ENCODE measurements at places on chromosomes 2 and 18.

GRCh38 chr2:200756618-200757321, 54.9 kb upstream of the BZW1 start:
- no peak for DNase-seq

GRCh38 chr2:3447789-3448317, 68.4 kb downstream of the TRAPPC12 start:
- DNase-seq, result no peak

- DNase-seq, result no peak
Observed at GRCh38 chr2:75556679-75557366, 3.9 kb downstream of the EVA1A start.

GRCh38 chr2:155125585-155126230, 427.2 kb downstream of the KCNJ3 start:
- no peak for DNase-seq

DNA sequence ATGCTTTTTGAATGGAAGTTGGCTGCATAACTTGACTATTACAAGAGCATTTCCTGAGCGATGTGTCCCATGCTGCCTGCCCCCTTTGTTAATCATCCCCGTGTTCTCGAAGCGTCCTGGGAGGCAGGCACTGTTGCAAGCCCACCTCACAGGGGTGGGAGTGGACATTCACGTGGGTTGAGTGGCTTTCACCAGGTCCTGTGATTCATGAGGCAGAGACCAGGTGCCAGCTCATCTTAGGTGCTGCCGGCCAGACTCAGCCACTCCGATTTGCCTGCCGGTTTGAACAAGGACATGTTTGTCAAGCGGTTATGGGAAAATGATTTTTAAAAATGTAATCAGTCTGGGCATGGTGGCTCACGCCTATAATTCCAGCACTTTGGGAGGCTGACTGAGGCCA, 112.5 kb downstream of the ZNF532 start:
- no peak for DNase-seq

GRCh38 chr2:240143801-240144648, 3.6 kb upstream of the OTOS start:
- no peak for DNase-seq

- no peak for DNase-seq
Observed at GRCh38 chr2:10773821-10774341, 38.7 kb downstream of the PDIA6 start.

DNA sequence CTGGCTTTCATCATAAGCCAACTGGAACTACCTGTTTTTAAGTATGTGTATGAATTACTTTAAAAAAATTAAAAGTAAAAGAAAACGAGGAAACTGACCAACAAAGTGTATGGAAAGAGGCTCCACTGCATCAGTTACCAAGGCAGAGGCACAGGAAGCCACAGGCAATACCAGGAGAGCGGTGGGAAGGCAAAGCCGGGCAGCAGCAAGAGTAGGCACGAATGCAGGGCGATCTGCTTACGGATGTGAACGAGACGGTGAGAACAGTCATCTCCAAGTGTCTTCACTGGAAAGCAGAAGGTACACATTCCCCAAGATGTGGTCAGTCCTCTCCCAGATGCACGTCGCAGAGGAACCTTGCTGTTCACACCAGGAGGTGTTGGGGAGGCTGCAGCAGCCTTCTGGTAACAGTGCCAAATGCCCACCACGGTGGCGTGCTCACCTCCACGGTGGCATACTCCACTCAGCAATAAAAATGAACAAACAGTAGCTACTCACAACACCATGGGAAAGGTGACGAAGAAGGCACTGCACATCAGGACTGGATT, 43.1 kb downstream of the HS6ST1 start:
- no peak for DNase-seq

DNA sequence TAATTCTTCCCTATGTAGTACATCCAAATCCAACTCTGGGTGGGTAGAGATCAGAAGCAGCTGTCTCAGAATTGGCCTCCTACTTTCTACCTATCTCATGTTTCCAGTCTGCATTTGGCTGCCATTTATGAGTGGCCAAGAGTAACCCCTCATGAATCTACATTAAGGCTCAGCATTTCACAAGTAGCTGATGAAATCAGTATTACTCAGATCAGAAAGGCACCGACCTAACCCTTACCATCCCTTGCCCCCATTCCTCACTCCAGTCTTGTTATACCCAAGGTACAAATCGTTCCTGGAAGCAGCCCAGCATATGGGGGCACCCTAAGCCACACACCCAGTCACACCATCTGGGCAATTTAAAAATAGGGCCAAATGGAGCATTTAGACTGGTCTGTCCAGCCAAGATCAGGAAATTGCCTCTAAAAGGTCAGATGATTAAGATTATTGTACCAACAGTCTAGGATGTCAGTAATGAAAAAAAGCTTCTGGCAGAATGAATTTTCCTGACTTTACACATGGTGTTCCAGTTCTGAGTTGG, 37.1 kb downstream of the CD28 start:
- DNase-seq, result no peak

GRCh38 chr2:85682378-85682777, 11.8 kb upstream of the GNLY start:
- no peak for DNase-seq

GRCh38 chr2:9262671-9263171, 56.1 kb downstream of the ASAP2 start:
- DNase-seq, result no peak

DNA sequence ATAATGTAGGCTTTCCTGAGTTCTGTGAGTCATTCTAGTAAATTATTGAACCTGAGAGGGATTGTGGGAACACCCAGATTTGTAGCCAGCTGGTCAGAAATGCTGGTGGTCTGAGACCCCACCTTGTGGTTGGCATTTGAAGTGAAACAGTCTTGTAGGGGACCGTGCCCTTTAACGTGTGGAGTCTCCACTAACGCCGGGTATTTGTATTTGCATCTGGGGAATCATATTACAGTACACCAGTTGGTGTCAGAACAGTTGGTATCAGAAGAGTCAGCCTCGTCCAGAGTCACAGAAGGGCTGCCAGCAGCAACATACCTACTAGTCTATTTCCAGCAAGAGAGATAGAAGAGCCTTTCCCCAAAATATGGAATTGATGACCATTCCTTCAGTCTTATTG, 38.3 kb upstream of the PTPN4 start:
- no peak for DNase-seq

GRCh38 chr18:75810961-75811551, 383.6 kb upstream of the SMIM21 start:
- no peak for DNase-seq

GRCh38 chr2:12223732-12224131, 477.3 kb downstream of the LPIN1 start:
- no peak for DNase-seq

- DNase-seq, result no peak
Observed at GRCh38 chr2:29951576-29951975, 30.2 kb upstream of the ALK start.

GRCh38 chr2:234164493-234165413, 114.3 kb downstream of the SPP2 start:
- DNase-seq, result no peak

- DNase-seq, result no peak
Observed at GRCh38 chr2:238698451-238699306, 149.2 kb upstream of the TWIST2 start.

GRCh38 chr2:152693033-152693432, 24.2 kb downstream of the PRPF40A start:
- no peak for DNase-seq

DNA sequence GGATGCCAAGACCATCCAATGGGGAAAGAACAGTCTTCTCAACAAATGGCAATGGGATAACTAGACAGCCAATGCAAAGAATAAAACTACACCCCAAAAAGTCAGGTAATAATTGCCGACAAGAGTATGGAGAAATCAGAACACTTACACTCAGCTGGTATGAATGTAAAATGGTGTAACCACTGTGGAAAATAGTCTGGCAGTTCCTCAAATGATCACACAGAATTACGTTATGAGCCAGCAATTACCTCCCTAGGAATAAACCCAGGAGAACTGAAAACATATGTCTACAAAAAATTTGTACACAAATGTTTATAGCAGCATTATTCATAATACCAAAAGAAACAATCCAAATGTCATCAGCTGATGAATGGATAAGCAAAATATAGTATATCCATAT, 8.8 kb downstream of the IWS1 start:
- no peak for DNase-seq

- DNase-seq, result no peak
Observed at GRCh38 chr2:224211791-224212190, 172.7 kb upstream of the SERPINE2 start.

Measured in NCI-H510A (cell line).